ENCODE measurements at places on chromosomes 5 and 9.

GRCh38 chr5:71943874-71944273 lies 163.4 kb upstream of the MAP1B start:
- no peak for DNase-seq

DNA sequence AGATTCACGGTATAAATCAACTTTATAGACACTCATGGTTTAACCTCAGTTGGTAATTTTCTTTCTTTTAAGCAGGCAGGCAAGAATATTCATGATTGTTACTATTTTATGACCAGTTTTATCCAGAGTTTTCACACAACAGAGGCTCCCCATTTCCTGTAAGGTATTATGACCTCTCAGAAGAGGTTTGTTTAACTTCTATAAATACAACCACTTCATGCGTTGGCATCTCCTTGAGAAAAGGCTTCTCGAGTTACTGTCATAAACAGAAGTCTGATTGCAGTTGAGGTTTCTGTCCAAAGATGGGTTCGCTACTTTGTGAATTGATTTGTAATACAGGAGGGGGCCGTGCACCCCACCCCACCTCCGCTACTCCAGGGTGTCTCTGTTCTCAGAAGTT lies 55.3 kb downstream of the ENTREP1 start:
- DNase-seq = no peak

DNA sequence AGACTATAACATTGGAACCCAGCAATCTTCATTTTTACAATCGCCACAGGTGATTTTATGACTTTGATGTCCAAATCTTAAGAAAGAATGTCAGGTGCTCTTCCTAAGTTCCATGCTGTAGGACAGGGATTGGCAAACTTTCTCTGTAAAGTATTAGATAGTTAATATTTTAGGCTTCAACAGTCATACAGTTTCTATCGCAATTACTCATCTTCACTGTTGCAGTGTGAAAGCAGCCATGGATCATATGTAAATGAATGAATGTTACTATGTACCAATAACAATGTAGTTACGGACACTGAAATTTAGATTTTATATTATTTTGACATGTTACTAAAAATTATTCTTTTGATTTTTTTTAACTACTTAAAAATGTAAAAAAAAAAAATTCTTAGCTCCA lies 169.7 kb downstream of the DTWD2 start:
- no peak for DNase-seq

GRCh38 chr5:115132465-115132864 lies 37.2 kb downstream of the TRIM36 start:
- no peak for DNase-seq

DNA sequence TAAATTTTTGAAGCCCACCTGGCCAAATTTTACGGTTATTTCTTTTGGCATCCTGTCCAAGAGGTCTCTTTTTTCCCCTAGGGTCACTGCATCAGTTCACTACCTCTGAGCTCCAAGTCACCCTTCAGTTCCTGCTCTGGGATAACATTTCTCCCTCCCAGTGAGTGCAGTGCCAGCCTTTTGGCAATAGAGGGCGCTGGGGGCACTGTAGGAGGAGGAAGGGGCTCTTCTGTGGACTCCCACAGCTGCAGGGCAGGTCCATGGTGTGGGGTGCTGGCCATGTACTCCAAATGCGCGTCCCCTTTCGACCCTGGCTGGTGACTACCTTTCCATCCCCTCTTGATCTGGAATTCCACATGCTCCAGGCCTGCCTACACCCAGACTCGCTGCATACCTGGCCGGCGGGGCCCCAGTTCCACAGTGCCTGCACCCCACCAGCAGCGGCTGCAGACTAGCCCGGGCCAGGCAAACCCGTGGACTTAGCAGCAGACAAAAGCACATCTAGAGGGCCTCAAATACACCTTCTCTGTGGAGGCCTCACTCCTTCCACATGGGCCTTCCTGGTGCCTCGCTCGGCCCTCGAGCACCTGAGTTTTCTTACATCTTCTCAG lies 20.3 kb upstream of the NINJ1 start:
- DNase-seq = no peak

DNA sequence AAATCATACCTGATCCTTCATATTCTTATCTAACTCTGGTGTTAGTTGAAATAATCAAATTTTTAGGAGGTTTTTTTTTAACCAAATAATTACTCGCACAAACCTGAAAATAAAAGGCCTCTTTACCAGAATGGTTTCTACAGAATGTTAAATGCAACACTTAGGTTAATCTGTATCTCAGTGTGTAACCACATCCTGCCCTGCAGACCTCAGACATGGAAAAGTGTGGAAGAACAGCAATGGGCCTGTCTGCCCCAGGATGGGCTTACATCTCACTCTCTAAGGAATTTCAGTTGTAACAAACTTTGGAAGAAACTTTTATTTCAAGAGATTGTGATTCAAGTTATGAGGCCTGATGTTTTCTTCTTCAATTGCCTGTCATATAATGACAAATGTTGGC lies 32.5 kb upstream of the MIER3 start:
- no peak for DNase-seq

- no peak for DNase-seq
These were observed 152.1 kb downstream of the FSTL4 start for GRCh38 chr5:133460172-133460758.

DNA sequence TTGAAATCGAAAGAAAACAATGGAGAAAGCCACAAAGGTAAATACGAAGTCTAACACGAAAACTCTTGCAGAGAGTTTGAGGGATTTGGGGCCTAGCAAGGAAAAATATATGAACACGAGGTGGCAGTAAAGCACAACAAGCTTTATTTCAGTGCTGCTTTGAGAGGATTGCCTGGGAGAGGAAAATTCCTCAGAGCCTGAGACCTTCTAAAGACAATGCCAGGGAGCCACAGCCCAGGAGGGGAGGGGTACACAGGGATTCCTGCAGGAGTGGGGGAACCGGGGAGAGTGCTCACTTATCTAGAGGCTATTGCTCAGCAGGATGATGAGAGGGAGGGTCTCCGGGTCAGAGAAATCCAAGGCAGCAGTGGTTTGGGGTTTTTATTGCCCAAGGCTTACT lies 134.9 kb upstream of the ADCY2 start:
- no peak for DNase-seq

GRCh38 chr9:127927988-127928675 lies 2.4 kb downstream of the PIP5KL1 start:
- DNase-seq = no peak

DNA sequence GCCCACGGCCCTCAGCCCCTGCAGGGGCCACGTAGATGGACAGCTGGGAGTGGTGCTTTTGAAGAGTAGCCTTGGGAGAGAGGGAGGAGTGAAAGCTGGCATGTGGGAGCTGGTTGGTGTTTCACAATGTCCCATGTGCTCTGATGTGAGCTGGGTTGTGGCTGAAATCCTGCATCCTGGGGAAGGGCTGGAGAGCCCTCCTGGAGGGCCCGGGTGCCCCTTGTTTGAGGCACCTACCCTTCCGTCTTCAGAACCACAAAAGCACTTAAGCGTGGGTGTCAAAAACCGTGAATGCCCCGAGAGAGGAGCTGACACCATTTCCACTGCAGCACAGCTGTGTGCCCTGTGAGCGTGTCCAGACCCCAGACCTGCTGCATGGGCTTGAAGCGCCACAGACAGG lies 199.1 kb upstream of the ZNF618 start:
- DNase-seq = no peak

- no peak for DNase-seq
These were observed 27.3 kb upstream of the TTC23L start for GRCh38 chr5:34811706-34812105.

- DNase-seq = no peak
These were observed 395.7 kb downstream of the CDK5RAP2 start for GRCh38 chr9:120184266-120184665.

DNA sequence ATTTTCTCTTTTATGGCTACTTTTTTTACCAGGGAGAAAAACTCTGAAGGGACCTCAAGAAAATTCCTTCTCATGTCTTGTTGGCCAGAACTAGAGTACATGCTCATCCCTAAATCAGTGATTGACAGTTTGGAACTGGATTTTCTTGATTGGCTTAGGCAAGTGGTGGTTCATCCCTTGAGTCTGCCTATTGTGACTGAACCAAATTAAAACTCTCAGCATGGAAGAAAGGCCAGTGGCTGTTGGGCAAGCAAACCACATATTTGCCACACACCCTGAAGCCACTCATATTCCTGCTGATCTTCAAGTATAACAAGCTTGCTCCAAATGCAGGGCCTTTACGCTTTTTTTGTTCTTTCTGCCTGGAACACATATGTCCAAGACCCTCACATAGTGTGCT lies 7.2 kb upstream of the HOMER1 start:
- no peak for DNase-seq

DNA sequence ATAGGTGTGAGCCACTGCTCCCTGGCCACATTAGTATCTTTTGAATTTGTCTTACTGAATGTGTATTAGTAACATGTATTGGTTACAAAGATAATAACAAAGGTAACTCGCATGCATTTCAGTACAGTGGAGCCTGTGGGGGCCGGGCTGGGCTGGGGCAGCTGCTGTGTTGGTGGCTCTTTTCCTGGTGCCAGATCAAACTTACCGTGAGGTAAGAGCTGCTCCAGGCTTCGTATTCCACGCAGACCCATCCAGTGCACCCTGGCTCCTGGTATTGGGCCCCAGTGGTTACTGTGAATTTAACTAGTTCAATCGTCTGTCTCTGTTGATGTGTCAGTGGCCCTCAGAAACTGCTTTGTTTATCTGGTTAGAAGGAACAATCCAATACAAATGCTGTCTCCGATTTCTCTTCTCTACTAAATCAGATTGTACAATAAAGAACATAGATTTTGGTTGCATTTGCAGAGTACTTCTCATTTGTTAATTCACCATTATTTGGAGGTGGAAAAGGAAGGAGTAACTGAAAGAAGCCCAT lies 15.6 kb downstream of the PRRC2B start:
- DNase-seq = no peak

- no peak for DNase-seq
These were observed 16.3 kb upstream of the DENND1A start for GRCh38 chr9:123946101-123946821.

DNA sequence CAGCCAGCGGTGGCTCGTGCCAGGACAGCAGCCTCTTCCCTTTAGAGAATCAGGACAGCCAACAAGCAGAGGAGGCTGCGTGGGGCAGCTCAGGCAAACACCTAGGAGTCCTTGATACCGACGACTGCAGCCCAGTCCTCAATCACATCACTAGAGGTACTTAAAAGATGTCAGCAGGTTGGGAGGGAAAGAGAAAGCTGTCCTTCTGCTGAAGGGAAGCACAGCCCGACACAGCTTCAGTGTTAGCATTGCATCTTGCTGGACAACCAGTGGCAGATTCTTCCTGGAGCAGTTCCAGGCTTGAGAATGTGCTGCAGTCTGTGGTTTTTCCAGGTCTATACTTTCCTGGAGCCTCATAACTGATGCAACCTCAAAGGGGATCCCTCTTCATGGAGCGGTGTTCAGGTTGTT lies 230.5 kb downstream of the SYK start:
- DNase-seq = no peak

DNA sequence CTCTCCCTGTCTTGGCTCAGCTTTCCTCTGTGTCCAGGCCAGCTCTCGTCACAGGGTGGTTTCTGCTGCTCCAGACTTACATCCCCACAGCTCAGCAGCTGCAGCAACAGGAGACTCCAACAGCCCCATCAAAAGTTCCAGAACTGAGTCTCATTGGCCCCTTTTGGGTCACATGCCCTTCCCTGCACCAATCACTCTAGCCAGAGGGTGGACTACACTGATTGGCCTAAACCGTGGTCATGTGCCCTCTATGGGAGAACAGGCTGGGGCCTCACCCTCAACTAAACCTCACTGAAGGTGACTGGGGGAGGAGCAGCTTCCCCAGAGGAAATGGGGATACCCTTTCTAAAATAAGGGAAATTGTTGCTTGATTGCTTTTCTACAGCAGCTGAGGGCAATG lies 44.4 kb upstream of the CPLX2 start:
- no peak for DNase-seq

DNA sequence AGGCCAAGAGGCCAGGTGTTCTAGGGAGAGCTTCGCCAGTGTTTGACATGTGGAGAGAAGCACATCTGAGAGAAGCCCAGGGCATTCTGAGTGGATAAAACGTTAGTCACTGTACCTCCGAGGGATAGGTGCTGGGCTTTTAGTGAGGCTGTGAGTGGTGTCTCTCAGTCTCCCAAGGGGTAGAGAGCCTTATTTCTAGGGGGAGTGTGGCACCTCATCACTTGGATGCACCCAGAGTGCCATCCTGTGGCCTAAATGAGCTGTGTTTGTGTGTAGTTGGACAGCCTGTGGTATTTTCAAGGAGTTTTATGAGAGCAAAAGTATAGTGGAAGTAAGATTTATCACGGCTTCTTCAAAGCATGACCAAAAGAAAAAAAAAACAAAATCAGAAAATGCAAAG lies 1046.9 kb upstream of the WWC1 start:
- no peak for DNase-seq

Data from activated CD8-positive, alpha-beta memory T cell treated with anti-CD3 and anti-CD28 coated beads for 4 hours (primary cell).